Lung microvascular endothelial cell (primary cell): ENCODE measurements at places on chromosomes 13 and 19. TPM values are rescaled to one million over a fixed set of nuclear protein-coding genes. Genes with fewer than 3 reads are reported as not detected.

- DNase-seq: no peak
Observed at GRCh38 chr19:30870876-30871275, 478.4 kb downstream of the TSHZ3 start.

DNA sequence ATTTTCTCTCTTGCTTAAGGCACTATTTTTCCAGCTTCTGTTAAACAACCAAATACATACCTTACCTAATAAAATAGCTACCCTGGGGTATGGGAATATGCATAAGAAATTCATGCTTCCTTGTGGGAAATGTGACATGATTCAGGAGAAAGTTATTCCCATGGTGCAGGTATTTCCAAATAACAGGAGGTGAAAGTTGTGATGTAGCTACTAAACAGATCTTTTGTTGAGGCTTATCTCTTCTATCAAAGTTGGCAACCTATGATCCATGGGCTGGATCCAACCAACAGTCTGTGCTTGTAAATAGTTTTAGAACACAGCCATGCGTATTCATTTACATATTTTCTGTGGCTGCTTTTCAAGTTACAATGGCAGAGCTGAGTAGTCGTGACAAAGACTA lies 177.8 kb upstream of the NBEA start:
- no peak for DNase-seq

DNA sequence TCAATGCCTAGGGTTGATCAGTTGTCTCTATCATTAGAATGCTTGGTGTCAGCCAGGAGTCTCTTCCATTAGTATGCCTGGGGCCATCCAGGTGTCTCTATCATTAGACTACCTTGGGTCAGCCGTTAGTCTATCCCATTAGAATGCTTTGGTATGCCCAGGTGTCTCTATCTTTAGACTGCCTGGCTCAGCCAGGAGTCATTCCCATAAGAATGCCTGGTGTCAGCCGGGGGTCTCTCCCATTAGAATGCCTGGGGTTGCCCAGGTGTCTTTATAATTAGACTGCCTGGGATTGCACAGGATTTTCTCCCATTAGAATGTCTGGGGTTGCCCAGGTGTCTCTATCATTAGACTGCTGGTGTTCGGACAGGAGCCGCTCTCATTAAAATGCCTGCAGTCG lies 1442.9 kb downstream of the UQCRFS1 start:
- DNase-seq: no peak

- DNase-seq: no peak
Observed at GRCh38 chr13:90950160-90950559, 397.3 kb upstream of the MIR17HG start.

The EFNB2 gene
- total RNA-seq: 21.6 and 64.9 TPM in 2 replicates

DNA sequence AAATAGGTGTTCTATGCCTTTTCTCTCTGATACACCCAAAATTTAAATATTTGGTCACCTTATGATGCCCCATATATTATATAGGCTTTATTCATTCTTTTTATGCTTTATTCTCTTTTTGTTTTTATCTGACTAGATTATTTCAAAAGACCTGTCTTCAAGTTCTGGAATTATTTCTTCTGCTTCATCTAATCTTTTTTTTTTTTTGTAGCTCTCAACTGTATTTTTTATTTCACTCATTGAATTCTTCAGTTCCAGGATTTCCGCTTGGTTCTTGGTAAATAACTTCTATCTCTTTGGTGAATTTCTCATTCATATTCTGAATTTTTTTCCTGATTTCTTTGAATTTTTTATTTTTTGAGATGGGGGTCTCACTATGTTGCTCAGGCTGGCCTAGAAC lies 3.9 kb upstream of the CLEC4M start:
- no peak for DNase-seq

The DNMT1 gene
- total RNA-seq: 14.9 and 15.3 TPM in 2 replicates

The TDRD12 gene
- total RNA-seq: 0.40 and 1.5 TPM in 2 replicates

DNA sequence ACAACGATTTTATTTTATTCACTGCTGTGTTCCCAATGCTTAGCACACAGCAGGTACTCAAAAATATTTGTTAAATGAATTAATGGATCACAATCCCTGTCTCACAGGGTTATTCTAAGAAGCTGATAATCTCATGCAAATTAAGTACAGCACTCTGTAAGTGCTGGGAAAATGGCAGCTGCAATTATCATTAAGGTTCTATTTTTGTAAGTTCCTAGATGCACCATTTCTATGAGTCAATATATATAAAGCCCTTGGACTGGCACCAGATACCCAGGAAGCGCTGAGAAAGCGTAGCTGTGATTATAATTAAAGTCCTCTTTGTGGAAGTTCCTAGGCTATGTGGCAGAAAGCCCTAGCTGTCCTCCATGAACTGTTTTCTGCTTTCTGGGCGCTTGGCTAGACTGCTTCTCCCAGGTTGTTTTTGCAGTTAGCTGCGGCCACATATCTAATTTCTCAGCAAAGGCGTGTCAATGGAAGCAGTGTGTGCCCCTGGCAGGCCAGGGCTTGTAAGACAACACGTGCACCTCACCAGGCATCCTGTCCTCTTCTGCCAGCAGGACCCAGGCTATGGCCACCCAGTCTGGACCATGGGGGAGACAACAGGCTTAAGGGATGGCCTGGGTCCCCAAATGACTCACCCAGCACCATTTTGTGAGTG lies 5.2 kb upstream of the SRRM5 start:
- no peak for DNase-seq

- no peak for DNase-seq
Observed at GRCh38 chr19:51729781-51730180, 6.0 kb upstream of the HAS1 start.

DNA sequence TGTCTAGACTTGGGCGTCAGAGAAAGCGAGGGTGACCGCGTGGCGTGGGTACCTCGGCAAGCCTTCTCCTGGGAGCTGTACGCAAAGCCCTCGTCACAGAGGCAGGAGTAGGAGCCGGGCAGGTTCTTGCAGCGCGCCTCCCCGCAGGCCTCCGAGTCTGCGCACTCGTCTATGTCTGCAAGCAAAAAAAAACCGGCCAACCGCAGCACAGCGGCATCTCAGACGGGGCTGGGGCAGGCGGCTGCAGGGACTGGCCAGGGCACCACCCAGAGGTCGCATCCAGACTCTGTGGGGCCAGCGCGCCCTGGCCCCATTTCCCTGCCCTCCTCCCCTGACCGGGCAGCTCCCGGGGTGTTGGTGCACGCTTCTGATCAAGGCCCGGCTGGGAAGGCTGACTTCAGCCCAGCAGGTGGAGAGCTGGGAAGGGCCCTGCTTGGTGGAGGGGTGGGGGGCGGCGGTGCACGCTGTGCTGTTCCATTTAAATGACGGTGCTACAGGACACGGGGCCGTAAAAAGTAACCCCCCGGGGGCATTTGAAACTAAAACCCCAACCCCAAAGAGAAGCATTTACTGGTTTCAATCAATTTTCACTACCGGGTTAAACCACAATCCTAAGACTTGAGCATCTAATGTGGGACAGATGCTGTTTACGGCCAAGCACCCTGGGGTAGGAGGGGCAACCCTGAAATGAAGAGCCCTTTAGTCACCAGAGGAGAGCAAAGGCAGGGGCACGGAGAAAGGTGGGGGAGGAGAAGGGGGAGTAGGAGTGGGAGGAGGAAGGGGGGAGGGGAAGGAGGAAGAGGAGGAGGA lies 28.2 kb downstream of the GAS6 start:
- DNase-seq: no peak

DNA sequence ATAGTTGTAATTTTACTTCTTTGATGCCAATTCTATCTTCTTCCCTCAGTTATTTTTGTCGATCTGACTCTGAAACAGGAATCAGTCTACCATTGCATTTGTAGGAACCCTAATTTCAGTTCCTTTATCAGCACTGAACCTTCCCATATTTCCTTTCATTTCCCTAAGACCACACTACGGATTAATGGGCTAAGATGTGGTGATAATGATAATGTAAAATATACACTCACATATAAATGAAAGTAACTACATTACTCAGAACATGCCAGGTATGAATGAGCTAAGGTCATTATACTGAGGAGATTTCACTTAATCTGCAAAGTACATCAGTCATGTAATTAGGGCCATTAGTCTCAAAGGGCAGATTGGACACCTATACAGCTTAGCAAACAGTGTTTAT lies 60.2 kb upstream of the RFC3 start:
- DNase-seq: no peak

DNA sequence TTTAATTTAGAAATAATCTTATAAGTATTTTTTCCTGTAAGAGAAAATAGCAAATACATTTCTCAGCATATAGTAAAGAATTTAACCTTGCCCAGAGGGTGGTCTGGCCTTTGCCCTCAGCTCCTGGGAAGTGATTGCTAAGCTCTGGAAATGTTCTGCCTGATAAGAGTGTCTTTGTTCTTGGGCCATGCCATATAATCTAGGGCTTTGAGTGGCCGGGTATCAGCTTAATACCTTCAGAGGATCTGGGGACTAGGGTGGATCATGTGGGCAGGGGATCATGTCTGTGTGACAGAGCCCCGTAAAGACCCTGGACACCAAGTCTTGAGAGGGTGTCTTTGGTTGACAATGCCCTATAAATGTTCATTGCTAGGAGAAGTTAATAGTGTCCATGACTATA lies 1032.4 kb upstream of the MIR17HG start:
- DNase-seq: no peak

- no peak for DNase-seq
Observed at GRCh38 chr13:32267836-32268439, 47.2 kb downstream of the ZAR1L start.
